ENCODE measurements at places on chromosomes 6 and 20. TPM values are rescaled to one million over a fixed set of nuclear protein-coding genes. Genes with fewer than 3 reads are reported as not detected.

Gene LHFPL5
- not detected for total RNA-seq

Gene SMPDL3A
- total RNA-seq: 9.7 TPM

Gene MLIP
- not detected for total RNA-seq

Gene DLK2
- 0.90 TPM for total RNA-seq

Gene ACTL10
- 0.18 TPM for total RNA-seq

Gene UST
- total RNA-seq: 14.4 TPM

DNA sequence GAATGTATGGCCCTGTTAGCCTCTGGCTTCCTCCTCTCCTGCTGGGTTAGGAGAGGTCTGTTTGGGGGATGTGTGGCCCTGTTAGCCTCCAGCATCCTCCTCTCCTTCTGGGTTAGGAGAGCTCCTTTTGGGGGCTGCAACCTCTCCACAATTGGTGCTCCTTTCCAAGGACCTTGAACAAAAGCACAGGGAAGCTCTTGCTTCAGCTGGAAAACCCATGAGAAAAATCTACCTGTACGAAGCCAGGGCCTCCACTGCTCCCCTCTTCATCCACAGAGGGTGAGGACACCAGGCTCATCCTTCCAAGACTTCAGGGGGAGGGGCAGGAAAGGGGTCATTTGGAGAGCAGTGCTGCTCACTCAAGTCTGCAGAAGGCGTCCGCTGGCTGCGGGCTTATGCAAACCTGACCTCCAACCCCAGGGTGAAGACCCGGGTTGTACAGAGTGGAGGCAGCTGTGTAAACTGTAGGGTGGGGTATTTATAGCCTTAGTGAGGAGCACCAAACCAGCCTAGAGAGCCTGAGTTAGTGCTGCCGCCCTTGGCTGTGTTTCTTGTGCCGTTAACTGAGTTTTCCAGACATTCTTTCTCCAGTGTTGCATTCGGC, 62.1 kb downstream of the SLC24A3 start:
- no peaks in the 10 kb centered on the region for H3K4me1 ChIP-seq
- no peak overlapping the region for H3K4me3 ChIP-seq
- H3K36me3 ChIP-seq: no peaks in the 10 kb centered on the region

DNA sequence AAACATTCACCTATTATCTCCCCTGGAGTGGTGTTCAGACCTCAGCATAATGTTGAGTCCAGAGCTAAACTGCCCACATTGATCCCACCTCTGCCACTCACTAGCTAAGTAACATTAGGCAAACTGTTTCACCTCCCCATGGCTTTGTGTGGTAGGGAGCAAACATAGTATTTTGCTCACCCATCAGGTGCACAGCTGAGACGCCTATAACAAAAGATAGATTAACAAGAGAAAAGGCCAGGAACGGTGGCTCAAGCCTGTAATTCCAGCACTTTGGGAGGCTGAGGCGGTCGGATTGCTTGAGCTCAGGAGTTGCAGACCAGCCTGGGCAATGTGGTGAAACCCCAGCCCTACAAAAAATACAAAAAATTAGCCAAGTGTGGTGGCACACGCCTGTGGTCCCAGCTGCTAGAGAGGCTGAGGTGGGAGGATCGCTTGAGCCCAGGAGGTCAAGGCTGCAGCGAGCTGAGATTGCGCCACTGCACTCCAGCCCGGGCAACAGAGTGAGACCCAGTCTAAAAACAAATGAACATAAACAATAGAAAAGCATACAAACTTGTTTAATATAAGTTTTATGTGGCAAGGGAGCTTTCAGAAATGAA, 91.6 kb downstream of the MAP3K7 start:
- no peak for DNase-seq
- H3K27ac ChIP-seq: no peak overlapping the region
- H3K4me1 ChIP-seq: no peaks in the 10 kb centered on the region
- no peaks in the 10 kb centered on the region for H3K36me3 ChIP-seq

DNA sequence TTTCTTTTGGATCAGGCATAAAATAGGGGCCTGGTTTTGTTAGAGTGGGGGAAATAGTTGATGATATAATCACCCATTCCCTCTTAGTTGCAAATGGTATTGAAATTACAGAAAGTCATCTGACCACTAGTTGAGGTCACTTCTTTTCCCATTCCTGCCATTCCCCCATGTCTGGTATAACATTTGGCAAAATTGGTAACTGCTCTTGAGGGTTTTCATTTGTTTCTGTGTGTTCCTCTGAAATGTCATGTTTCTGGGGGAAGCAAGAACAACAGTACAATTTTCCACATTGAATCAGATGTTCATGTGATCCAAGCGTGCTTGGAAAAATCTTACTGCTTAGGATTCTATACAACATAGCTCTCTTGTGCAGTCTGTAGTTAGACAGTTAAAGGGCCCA, 7.3 kb downstream of the AIG1 start:
- H3K4me1 ChIP-seq: no peaks in the 10 kb centered on the region
- no peak overlapping the region for H3K4me3 ChIP-seq
- H3K36me3 ChIP-seq: no peaks in the 10 kb centered on the region
- DNase-seq: no peak

DNA sequence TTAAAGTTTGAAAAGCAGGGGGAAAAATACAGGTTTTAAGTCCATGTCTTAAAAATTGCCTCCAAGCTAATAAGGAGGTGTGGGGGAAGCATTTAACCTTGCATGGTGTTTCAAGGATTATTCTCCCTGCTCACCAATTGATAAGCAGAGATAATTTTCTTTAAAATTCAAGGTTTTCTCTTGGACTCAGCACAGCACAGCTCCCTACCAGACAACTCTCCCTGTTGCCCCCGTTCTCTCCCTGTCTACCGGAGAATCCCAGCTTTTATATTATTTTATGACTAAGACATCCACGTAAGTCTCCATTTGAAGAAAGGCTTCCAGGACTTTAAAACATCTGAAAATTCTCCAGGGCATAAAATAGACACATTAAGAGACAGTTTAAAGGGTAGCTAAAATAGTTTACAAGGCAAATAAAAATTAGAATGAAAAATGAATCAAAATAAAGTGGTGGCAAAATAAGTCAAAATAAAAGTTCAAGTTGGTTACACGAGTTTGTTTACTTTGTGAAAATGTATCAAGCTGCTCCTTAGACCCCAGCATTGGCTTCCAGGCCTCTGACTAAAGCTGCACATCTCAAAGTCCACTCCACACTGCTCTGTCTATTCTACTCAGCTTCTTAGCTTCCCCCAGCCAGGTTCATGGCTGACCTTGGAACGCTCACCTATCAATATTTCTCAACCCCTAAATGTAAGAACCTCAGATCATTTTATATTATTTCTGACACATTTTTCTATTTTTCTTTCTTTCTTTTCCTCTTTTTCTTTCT, 188.6 kb upstream of the PLCB4 start:
- H3K4me3 ChIP-seq: no peak overlapping the region
- no peak overlapping the region for H3K27ac ChIP-seq
- no peaks in the 10 kb centered on the region for H3K36me3 ChIP-seq
- no peaks in the 10 kb centered on the region for H3K27me3 ChIP-seq

DNA sequence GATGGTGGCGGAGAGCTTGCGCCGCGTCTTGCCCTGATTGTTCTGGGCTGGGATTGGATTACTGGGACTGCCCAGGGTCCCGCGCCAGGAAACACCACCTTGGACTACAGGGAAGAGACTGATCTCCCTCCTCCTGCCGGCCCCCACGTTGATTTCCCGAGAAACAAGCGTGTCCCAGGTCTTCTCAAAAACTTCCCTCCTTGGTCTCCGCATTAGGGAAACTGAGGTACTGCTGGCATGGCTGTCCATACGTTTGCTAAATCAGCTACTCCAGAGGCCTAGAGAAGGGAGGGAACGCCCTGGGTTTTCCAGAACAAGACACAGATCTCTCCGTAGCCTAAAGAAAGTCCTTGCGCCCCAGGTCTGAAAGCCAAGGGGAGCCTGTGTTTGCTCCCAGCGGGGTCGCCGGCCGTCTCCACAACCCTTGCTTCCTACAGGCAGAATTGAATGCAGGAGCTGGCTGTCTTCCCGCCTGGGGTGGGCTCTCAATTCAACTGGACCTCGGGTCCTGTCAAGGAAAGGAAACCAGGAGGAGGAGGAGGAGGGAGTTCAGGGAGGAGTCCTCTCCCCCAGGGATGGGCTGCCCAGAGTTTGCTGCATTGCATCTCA, 29.2 kb downstream of the TFAP2A start:
- H3K27me3 ChIP-seq: peaks cover 91% of the 10 kb centered on the region
- no peak for DNase-seq
- no peaks in the 10 kb centered on the region for H3K4me1 ChIP-seq
- no peak overlapping the region for H3K27ac ChIP-seq
- no peak overlapping the region for H3K4me3 ChIP-seq

DNA sequence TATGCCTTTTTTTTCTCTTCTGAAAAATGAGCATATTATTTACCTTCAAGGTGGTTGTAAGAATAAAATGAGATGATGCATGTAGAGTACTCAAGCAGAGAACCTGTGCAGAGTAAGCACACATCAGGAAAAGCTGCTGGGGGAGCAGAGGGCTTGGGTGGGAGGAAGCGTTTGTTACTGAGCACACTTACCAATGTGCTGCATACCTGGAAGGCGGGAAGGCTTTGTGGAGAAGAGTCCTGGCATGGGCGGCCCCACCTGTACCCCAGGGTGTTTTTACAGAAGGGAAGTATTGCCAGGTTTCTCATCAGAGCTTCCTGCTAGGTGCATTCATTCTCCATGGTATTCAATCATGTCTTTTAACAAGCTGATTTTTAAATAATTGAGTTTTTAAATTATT, 52.9 kb downstream of the CSE1L start:
- peaks cover 35% of the 10 kb centered on the region for H3K36me3 ChIP-seq
- H3K4me1 ChIP-seq: no peaks in the 10 kb centered on the region
- no peak for DNase-seq
- no peaks in the 10 kb centered on the region for H3K27me3 ChIP-seq
- H3K4me3 ChIP-seq: no peak overlapping the region

- DNase-seq: peak; percentile 88
- H3K4me3 ChIP-seq: peak overlapping the region; percentile 7
- no peaks in the 10 kb centered on the region for H3K27me3 ChIP-seq
Observed at GRCh38 chr6:683742-684440, 9.0 kb downstream of the EXOC2 start.

DNA sequence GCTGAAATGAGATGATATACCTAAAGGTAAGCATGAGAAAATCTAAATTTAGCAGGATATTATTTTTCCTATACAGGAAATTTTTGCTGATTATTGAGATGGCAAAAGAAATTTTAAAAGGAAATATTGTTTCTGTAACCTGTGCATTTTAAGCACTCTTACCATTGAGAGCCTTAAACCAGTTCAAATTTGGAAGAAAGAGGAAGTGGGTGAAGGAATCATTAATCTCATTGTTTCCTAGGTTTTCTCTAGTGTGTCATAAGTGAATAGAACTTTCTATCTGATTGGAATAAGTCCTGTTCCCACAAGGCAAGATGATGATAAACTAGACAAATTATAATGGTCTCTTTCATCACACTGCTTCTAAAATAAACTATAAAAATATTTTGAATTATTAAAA, 22.4 kb upstream of the FKBP1C start:
- no peak overlapping the region for H3K4me3 ChIP-seq
- H3K27me3 ChIP-seq: no peaks in the 10 kb centered on the region
- no peaks in the 10 kb centered on the region for H3K36me3 ChIP-seq
- H3K4me1 ChIP-seq: no peaks in the 10 kb centered on the region

GRCh38 chr6:68473433-68474210, 161.5 kb upstream of the ADGRB3 start:
- H3K36me3 ChIP-seq: no peaks in the 10 kb centered on the region
- H3K27me3 ChIP-seq: no peaks in the 10 kb centered on the region
- DNase-seq: no peak
- H3K4me3 ChIP-seq: no peak overlapping the region

DNA sequence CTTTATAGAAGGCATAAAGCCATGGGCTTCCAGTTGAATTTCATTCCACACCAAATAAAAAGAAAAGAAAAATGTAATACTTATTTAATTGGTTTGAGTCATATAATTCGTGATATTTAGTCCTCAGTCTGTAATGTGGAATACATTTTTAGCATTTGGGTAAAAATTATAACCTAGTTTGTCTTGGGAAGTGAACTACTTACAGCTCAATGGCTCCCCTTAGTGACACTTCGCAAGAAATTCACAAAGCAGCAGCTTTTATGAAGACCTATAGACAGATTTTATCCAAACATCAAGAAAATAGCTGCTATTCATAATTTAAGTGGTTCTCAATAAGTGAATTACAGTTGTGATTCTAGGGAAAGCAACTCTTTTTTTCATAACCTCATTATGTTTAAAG, 72.1 kb downstream of the RSPO3 start:
- H3K27me3 ChIP-seq: no peaks in the 10 kb centered on the region
- no peaks in the 10 kb centered on the region for H3K4me1 ChIP-seq
- DNase-seq: peak; percentile 61
- no peak overlapping the region for H3K4me3 ChIP-seq
- no peaks in the 10 kb centered on the region for H3K36me3 ChIP-seq
- no peak overlapping the region for H3K27ac ChIP-seq

GRCh38 chr6:113508249-113508648, 348.9 kb upstream of the MARCKS start:
- no peaks in the 10 kb centered on the region for H3K36me3 ChIP-seq
- peak; percentile 34 for DNase-seq
- H3K4me3 ChIP-seq: no peak overlapping the region

- H3K4me1 ChIP-seq: no peaks in the 10 kb centered on the region
- H3K36me3 ChIP-seq: no peaks in the 10 kb centered on the region
- no peak overlapping the region for H3K4me3 ChIP-seq
- DNase-seq: peak; percentile 17
- H3K27me3 ChIP-seq: no peaks in the 10 kb centered on the region
Observed at GRCh38 chr6:20038410-20039204, 173.7 kb downstream of the MBOAT1 start.

GRCh38 chr20:50728981-50729874, 2.2 kb upstream of the PARD6B start:
- DNase-seq: no peak
- no peaks in the 10 kb centered on the region for H3K36me3 ChIP-seq
- peaks cover 16% of the 10 kb centered on the region for H3K4me1 ChIP-seq
- no peak overlapping the region for H3K27ac ChIP-seq
- no peak overlapping the region for H3K4me3 ChIP-seq

DNA sequence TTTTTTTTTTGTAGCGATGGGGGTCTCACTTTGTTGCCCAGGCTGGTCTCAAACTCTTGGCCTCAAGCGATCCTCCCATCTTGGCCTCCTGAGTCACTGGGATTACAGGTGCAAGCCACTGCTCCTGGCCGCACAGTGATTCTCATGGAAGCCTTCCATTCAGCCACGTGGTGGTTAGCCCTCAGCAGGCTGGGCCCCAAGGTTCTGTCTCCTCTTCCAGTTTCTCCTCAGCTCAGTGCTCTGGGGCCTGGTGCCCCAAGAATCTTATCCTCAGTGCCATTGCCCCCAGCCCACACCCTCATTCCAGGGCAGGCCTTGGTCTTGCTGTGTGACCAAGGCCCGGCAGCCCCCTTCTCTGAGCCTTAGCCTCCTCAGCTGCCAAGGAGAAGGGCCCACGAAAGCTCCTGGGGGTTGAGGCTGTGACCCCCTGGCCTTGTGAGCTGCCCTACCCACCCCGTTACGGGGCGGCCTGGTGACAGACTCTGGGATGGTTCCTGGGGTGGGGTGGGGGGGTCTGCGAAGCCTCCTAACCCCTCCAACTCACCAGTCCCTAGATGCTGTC, 16.4 kb downstream of the SRC start:
- DNase-seq: no peak
- no peak overlapping the region for H3K4me3 ChIP-seq
- H3K27me3 ChIP-seq: no peaks in the 10 kb centered on the region
- peaks cover 19% of the 10 kb centered on the region for H3K36me3 ChIP-seq
- H3K27ac ChIP-seq: no peak overlapping the region

- H3K27ac ChIP-seq: no peak overlapping the region
- H3K27me3 ChIP-seq: peaks cover 21% of the 10 kb centered on the region
- no peak for DNase-seq
- H3K36me3 ChIP-seq: no peaks in the 10 kb centered on the region
Observed at GRCh38 chr6:137953761-137954160, 86.7 kb downstream of the TNFAIP3 start.

- peak overlapping the region; percentile 37 for H3K27ac ChIP-seq
- H3K27me3 ChIP-seq: no peaks in the 10 kb centered on the region
- no peaks in the 10 kb centered on the region for H3K36me3 ChIP-seq
Observed at GRCh38 chr6:64293298-64293697, 657.7 kb downstream of the PHF3 start.

Measured in IMR-90 (cell line).